ENCODE measurements at places on chromosomes 5 and 9.

GRCh38 chr5:21644032-21644431, 1209.1 kb downstream of the CDH12 start:
- DNase-seq: no peak

DNA sequence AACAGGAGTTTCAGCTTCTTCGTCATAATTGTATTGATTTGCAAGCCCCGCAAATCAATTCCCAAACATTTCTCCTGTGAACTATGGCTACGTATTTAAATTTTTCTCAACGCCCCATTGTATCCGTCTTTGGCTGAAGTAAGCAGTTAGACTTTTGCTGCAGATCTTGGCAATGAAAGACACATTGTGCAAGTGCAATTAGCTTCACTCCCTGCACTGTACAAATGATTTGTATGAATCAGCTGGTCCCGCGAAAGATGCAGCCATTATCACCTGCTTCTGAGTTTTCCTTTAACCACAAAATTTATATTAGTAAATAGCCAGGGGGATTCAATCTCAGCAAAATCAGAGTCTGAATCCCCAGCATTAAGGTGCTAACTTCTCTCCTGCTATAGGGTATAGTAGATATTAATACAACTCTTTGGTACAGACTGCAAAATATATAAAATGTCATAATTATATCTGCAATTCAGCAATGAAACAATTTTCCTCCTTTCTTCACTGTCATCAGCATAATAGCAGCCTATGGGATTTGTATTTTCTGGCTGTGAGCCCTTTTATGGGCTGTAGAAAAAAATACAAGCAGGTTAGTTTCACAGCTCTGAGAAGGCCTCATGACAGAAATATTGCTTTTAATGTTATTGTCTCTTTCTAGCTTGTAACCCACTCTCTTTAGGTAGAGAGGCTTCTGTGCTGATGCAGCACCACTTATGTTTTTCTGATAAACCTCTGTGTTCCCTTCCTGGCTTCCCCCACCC, 68.4 kb upstream of the SMARCA2 start:
- no peak for DNase-seq

GRCh38 chr9:75658301-75658905, 232.1 kb upstream of the PCSK5 start:
- no peak for DNase-seq

GRCh38 chr5:34609951-34610441, 46.1 kb upstream of the RAI14 start:
- no peak for DNase-seq

DNA sequence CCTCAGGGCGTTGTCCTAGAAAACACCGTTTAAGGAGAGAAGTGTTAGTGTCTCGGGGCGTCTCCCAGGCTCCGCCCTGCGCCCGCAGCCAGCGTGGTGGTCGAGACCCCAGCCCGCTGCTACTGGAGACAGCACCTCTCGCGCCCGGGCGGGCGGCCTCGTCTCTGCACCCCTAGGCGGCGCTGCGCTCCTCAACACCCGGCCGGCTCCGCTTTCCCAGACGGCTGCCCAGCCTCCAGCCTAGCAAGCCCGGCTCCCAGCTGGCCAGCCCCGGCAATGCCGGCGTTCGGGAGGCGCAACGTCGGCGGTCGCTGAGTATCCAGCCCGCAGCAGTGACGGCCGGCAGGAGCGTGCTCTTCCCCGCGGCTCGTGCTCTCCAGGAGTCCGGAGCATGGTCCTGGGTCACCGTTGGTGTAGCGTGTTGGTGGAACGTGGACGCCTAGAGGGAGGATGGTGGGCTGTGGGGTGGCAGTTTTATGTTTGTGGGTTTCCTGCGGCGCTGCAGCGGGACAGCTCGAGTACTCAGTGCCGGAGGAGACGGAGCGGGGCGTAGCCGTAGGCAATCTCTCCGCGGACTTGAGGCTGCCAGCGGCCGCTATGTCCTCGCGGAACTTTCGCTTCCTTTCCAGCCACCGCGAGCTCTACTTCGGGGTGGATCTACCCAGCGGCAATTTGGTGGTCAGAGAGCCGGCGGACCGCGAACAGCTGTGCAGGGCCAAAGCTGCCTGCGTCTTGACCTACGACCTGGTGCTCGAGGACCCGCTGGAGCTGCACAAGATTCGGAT, 536 bp downstream of the PCDHAC1 start:
- DNase-seq: no peak

Data from stimulated activated CD8-positive, alpha-beta memory T cell treated with anti-CD3 and anti-CD28 coated beads, Interleukin-4, amount 100 ng/mL, for 1 hour (primary cell).